ENCODE measurements at places on chromosomes 4 and X. TPM values are rescaled to one million over a fixed set of nuclear protein-coding genes. Genes with fewer than 3 reads are reported as not detected.

The RPL39 gene
- total RNA-seq = 3,552 TPM

DNA sequence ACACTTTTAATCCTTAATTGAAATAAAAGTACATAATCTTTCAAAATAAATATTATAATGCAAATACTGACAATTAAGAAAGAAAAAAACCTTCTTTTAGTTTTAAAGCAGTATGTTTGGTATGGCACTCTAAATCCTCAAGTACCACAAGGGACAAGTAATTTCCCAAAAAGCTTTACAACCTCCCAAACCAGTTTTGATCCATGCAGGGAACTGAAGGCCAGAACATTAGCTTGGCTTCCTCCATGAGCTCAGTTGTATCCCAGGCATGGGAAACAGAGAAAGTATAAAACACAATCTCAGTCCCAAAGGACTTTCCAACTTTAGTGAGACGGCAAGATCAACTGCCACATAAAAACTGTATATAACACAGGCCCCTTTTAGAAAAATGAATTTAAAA lies 82.2 kb downstream of the ZNF330 start:
- ATAC-seq = no peak

DNA sequence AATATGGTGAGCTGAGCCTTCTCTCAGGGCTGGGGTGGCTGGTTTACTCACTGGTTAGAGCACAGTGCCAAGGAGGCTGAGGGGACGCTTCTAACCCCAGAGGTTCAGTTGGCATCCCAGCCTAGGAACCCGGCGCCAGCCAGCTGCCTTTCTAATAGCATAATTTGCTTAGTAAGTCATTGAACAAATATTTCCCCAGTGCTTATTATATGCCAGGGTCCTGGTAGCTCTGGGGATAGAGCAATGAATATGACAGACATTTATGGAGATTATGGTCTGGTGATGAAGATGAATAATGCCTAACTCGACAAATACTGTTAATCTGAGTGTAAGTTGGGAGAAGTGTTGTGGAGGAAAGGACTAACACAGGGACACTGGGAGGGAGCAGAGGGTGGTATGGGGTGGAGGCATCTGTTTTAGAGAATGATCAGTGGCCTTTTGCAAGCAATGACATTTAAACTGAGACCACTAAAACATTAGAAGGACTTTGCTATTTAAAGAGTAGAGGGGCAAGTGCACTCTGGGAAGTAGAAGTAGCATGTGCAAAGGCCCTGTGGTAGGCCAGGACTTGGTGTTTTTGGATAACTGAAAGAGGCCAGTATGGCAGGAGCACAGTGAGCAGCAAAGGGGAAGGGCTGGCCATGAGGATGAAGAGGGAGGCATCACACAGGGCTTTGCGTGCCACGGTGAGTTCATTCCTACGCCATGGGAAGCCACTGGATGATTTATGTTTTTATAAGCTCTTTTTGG lies 71.9 kb downstream of the ATG4A start:
- no peak for ATAC-seq

The PCSK1N gene
- 30.3 TPM for total RNA-seq

DNA sequence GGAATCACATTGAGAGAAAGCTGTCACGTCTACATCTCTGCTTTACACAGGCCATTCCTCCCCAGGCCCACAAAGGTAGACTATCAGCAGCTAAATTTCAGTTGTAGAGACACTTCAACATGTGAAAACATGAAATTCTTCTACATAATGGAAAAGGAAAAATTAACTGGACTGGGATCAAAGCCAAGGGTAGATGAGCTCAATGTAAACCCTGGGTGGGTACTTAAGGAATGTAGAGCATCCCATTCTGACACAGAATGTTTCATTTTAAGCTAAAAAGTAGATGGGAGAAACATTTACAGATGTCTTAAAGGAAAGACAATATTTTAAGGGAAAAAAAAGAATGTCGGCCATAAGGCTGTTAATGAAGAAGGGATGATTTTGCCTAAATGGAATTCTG lies 51.3 kb upstream of the NPNT start:
- no peak for ATAC-seq

DNA sequence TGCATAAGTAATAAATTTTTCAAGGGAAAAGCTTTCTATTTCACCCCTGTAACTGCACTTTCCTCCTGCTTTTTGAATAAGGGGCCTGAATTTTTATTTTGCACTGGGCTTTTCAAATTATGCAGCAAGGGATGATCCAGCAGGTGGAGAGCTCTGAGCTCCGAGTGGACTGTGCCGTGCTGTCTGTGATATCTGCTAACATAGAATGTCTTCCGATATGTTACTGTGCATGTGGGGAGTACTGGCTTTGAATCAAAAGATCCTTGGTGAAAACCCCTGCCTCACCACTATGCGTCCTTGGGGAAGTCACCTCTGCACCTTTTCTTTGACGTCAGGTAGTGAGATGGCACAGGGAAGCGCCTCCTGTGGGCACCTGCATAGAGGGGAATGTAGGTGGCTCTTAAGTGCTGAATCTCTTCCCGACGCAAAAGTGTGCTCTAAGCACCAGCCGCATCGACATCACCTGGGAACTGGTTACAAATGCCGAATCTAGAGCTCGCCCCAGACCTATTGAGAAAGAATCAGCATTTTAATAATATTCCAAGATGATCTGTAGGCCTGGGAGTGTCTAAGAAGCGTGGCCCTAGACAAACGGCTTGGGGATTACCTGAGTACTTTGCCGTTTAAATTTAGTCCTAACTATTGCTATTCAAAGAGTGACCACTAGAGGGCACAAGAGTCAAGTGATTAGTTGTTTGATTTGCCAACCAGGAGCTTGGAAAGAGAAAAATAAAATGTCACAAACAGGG lies 19.2 kb upstream of the WFS1 start:
- ATAC-seq = peak; percentile 67

DNA sequence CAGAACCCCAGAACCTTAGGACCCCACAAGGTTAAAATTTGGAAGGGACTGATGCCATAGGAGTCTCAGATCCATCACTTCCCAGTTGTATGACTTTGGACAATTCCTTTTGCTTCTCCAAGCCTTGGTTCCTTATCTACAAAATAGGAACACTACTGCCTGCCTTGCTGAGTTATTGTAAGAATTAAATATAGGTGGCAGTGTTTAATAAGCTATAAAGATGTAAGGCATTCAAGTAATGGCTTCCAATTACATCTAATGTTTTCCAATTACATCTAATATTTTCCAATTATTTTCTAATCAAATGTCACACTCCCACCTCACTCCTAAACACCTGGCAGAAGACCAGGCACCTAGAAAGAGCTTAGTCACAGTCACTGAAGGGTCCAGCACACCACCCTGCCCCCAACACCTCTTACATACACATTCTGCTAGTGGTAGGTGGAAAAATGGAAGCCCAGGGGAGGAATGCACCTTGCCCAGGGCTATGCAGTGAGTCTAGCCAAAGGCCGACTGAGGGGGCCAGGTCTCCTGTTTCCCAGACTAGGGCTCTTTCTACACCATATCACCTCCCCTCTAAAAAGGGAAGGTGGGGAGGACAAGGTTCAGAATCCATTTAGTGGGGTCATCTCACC lies 24.5 kb upstream of the KDM5C start:
- ATAC-seq = no peak

DNA sequence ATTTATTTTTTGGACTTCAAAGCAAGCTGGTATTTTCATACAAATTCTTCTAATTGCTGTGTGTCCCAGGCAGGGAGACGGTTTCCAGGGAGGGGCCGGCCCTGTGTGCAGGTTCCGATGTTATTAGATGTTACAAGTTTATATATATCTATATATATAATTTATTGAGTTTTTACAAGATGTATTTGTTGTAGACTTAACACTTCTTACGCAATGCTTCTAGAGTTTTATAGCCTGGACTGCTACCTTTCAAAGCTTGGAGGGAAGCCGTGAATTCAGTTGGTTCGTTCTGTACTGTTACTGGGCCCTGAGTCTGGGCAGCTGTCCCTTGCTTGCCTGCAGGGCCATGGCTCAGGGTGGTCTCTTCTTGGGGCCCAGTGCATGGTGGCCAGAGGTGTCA lies 15.3 kb downstream of the FGFR3 start:
- ATAC-seq = no peak

The ATOH1 gene
- total RNA-seq = 0.25 TPM

The TRIML2 gene
- total RNA-seq = 0.36 TPM

DNA sequence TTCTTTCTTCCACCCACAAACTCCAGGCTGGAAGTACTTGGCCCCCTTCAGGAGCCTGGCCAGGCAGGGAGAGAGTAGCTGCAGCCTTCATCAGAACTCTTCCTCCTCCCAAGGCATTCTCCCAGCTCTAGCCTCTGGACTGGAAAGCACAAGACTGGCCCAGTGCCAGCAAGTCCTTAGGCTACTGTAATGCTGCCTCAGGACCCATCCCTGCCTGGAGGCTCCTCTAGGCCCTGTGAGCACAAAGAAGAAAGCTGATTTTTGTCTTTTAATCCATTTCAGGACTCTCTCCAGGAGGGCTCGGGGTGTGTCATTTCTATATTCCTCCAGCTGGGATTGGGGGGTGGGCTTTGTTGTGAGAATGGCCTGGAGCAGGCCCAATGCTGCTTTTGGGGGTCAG lies 10.8 kb downstream of the AWAT2 start:
- no peak for ATAC-seq

- no peak for ATAC-seq
Measured at GRCh38 chr4:11719879-11720278, 291.2 kb upstream of the HS3ST1 start.

DNA sequence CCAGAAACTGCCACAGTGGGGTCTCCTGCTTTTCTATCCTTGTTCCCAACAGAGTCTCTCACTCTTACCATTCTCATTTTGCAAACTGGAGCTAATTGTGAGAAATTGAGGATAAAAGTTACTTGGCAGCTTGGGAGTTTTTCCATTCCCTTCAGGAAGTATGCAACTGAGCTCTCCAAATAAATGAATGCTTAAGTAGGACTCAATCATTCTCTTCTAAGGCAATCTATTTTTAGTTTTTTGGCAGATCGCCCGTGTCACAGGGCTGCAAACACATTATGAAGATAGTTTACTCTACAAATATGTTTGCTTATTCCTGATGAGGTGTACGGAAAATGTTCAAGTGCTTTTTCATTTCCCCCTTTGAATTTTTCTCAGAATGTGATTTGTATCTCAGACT lies 5.3 kb downstream of the ASB11 start:
- no peak for ATAC-seq

DNA sequence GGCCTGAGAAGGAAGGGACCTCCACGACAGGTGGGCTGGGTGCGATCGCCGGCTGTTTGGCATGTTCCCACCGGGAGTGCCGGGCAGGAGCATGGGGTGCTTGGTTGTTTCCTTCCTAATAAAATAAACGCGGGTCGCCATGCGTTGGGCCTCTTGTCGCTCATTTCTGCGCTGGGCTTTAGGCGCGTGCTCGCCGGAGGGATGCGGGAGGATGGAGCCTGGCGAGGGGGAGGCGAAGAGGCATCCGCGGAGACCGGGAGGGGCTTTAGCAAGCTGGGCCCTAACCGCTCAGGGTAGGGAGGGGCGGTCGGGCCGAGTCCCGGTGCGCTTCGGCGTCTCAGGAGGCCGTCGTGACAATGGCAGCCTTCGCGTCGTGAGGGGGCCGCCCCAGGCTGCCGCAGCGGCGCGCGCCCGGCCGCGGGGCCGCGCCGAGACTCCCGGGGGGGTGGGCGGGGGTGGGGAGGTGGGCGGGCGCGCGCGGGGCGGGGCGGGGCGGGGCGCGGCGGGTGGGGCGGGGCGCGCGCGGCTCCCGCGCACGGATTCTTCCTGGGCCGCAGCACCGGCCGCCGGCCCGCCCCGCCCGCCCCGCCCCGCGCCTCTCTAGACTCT lies 476 bp upstream of the GDI1 start:
- peak; percentile 84 for ATAC-seq

GRCh38 chr4:110878413-110878812 lies 255.5 kb upstream of the PITX2 start:
- ATAC-seq = no peak

GRCh38 chr4:107006218-107006617 lies 29.9 kb downstream of the DKK2 start:
- ATAC-seq = no peak

The BDH2 gene
- total RNA-seq = 20.5 TPM

DNA sequence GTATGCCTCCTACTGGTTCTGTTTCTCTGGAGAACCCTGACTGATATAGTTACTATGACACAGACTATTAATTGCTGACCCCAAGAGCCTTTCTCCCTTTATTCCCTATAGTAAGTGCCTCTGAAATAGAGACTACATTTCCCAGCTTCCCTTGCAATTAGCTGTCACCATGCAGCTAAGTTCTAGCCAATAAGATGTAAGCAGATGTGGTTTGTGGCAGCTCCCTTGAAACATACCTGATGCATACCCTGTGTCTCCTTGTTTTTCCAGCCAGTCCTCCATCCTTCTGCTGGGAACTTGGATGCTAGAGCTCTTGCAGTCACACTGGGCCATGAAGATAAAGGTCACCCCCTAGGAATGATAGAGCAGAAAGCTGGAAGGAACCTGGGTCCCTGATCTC lies 9.7 kb upstream of the TMEM165 start:
- ATAC-seq = peak; percentile 78

DNA sequence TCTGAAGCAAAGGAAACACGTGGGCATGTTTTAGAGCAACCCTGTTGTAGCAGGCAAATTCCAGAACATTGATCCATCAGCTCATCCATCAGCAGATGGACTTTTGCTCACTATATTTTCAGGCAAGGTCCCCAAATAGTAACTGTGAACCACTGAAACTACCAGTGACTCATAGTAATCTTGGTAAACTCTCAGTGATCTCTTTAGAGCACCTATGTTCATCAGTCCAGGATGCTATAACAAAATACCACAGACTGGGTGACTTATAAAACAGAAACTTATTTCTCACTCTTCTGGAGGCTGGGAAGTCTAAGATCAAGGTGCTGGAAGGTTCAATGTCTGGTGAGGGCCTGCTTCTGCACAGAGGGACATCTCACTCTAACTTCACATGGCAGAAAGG lies 28.9 kb upstream of the BTC start:
- ATAC-seq = no peak

GRCh38 chr4:183035256-183035655 lies 63.8 kb upstream of the WWC2 start:
- ATAC-seq = no peak

The XPNPEP2 gene
- 0.07 TPM for total RNA-seq

DNA sequence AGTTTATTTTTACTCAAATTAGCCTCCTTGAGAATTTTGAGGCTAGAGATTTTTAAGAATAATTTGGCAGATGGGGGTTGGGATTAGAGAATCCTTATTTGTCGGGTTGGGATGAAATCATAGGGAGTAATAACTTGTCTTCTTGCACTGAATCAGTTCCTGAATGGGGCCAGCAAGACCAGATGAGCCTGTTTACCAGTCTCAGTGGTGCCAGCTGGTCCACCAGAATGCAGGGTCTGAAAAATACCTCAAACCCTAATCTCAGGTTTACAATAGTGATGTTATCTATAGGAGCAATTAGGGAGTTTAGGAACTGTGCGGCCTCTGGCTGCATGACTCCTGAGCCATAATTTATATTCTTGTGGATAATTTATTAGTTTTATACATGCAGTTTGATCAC lies 705.9 kb upstream of the AGA start:
- ATAC-seq = no peak
